Fibroblast of upper back skin (primary cell): ENCODE measurements at places on chromosomes 6 and 20.
A peak's percentile ranks its signal among the peaks of the same experiment; 100 is the strongest.

DNA sequence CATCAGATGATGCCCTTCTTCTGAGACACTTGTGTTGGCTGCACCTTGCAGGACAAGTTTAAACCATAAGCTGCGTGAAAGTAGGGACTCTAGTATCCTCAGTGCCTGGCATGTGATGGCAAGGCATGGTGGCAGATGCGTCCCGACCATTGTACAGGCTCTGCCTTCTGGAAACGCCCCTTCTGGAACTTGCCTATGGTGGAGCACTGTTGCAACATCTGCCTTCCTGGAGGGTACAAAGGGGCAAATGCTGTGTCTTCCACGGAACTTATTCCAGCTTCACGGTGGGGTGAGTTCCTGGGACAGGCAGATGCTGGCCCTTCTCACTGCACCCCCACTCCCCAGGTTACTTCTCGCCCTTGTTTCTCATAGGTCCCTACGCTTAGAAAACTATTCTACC is 232.8 kb downstream of the THBS2 start:
- no peak for DNase-seq

DNA sequence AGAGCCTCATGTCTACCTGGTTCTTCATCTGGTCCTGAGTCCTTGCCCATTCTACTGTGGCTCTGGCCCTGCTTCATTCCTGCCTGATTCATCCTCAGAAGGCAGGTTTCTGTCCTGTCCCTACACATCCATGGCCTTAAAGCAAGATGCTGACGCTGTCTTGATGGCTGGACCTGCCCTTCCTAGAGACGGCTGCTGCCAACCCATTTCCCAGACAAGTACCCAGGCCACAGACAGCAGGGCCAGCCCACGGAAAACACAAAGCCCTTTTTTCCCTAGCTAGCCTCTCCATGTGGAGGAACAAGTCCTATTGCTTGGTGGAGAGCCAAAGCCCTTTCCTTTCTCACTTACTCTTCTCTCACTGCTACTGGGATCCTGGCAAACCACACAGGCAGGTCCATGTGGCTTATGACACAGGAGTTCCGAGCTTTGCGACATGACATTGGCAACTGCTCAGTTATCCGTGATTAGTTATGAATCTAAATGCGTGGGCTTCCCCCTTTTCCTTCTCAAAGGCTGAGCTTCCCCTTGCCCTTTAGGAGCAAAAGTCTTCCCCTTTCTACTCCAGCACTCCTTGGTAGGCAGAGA is 72.9 kb downstream of the SLC22A3 start:
- no peak for DNase-seq

DNA sequence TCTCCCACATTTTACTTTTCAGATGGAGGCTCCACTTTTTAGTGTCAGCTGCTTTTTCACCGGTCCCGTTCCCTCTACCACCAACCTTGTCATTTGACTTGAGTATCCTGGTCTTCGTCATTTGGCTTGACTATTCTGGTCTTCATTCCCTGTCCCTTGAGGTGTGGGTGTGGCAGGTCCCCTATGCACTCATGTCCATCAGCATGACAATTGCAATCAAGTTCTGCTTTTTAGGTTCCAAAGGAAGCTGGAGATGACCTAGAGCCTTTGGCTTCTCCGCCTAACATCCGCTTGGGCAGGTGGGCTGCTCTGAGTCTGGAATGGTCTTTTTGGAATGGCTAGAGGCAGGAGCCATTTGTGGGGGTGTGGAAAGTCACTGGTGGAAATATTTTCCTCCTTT is 99.8 kb upstream of the MLN start:
- no peak for DNase-seq

- peak; percentile 63 for DNase-seq
Observed at GRCh38 chr6:25175196-25175595, 104.0 kb upstream of the CARMIL1 start.

GRCh38 chr6:3999800-4000661 is 78.9 kb downstream of the FAM217A start:
- no peak for DNase-seq

- peak; percentile 13 for DNase-seq
Observed at GRCh38 chr6:149242883-149243282, 74.6 kb upstream of the TAB2 start.

- DNase-seq: no peak
Observed at GRCh38 chr20:52812231-52812847, 159.8 kb upstream of the TSHZ2 start.
